ENCODE measurements at places on chromosomes 2 and 18. TPM values are rescaled to one million over a fixed set of nuclear protein-coding genes. Genes with fewer than 3 reads are reported as not detected.

- DNase-seq: no peak
These were observed 79.4 kb upstream of the TCF7L1 start for GRCh38 chr2:85053802-85054201.

DNA sequence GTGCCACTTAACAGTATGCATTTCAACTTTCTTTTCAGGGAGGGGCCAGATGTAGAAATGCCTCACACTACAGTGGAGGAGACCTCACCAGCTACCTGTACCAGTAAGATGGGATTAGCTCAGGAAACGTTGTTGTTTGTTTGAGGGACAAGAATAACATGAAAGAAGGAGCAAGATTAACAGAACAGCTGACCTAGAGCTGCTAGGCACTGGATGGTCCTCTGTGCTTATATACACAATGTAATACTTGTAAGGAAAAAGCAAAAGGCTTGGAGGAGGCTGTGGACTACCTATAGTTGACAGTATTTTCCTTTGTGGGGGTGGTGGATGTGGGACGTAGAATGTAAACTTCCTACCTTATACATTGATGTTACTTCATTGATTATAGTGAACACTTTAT, 154.4 kb downstream of the FMNL2 start:
- no peak for DNase-seq

GRCh38 chr2:170162271-170162632, 15.7 kb upstream of the MYO3B start:
- no peak for DNase-seq

DNA sequence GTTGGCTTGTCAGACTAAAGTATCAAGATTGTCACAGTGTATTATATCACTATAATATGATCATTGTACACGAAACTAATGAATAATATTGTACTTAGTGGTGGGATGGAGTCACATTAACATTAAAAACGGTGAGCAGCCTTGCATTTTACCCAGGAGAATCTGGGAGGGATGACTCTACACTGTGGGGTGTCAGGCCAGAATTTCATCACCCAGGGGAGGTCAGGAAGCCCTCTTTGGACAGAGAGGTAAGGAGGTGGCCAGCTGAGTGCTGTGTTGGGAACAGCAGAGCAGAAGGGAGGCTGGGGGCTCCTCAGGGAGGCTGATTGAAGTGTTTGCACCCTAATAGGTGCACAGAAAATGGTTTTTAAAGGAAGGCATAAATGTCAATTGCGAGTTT, 33.0 kb downstream of the CDCA7 start:
- DNase-seq: no peak

DNA sequence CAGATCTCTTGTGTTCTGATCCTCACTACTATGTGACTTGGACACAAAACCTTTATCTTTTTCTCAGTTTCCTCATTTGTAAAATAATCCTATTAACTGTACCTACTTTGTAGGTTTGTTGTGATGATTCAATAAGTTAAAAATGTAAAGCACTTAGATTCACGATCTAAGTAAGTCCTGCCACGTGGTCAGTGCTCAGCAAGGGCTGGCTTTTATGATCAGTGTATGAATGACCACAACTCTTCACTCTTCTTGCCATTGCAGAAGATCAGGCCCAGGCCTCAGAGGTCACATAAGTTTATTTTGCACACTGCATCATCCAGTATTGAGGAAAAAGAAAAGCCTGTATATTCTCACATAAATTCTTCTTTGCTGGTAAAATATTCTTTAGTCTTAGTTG, 1192.5 kb upstream of the ACVR2A start:
- no peak for DNase-seq

DNA sequence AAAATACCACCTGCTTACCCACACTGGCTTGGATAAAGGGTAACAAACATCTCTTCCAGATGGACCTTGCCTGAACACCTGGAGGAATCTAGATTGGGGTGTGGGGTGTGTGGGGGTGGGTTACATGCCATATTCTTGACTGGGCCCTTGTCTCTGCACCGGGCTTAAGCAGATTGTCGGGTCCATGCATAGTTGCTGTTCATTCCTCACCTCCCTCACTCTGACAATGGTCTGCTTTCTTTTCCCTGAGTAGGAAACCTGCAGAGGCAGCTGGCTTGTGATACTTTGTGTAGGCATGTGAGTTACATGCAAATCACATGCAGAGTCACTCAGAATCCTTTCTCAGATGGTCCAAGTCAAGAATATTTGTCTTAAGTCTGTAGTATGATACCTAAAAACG, 112.8 kb upstream of the GLS start:
- no peak for DNase-seq

GRCh38 chr2:184654945-184655344, 56.6 kb downstream of the ZNF804A start:
- DNase-seq: no peak

DNA sequence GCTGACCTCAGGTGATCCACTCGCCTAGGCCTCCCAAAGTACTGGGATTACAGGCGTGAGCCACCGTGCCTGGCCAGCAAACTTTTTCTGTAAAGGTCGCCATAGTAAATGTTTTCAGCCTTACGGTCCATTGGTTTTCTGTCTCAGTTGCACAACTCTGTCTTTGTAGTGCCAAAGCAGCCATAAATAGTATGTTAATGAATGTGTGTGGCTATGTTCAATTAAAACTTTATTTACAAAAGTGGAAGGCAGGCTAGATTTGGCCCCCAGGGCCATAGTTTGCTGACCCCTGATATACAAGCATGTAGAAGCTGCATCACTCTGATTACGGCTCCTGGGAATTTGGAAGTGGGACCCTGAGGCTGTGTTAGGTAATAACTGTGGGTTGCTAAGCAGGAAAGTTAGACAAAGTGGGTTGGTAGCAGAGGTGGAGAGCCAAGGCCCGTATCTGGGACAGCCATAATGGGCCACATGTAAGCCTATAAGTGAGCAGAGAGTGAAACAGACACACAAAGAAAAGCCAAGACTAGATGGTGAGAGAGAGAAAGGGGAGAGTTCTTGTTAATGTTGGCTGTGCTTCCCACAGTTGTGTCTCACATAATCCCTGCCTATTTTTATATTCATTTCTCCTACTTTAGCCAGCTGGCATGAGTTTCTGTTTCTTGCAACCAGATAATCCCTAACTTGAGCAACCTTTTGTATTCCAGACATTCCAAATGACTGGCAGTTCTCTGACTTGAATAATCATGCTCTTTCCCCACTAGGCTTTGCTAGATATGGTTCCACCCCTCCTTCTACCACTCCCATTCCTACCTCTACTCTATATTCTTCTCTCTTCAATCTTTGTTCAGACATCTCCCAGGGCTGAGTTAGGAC, 223.3 kb upstream of the STON1 start:
- DNase-seq: no peak

- DNase-seq: peak; percentile 100
These were observed 6.7 kb downstream of the CTDSP1 start for GRCh38 chr2:218406209-218406948.

- no peak for DNase-seq
These were observed 19.7 kb upstream of the RIOK3 start for GRCh38 chr18:23433360-23433759.

DNA sequence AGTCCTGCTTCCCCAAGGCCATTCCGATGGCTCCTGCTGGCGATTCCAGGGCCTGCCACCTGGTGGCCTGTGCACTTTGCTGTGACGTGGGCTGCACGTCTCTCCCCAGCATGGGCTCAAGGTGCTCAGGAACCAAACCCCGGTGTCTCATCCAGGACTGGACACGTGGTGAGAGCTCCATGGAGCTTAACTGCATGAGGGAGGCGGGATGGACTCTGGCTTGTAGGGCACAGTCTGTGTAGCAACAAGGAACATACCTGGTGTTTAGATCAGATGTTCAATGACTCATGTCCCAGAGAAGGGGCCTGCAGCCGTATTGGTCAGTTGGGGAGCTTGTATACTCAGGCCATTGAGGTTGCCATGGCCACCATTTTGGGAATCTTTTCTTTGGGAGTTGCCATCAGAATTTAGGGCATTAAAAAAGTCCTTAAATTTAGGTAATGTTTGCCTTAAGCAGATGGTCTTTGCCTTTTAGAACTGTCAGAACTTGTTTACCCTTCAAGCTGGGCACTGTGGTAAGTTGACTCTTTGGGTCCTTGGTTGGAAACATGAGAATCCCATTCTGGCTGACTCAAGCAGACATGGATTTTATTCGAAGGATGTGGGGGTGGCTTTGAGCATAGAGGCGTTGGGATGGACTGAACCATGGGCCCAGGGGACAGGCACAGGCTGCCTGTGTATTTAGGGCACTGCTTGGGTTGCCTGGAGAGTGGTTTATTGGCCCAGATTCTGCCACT, 21.0 kb downstream of the AGAP1 start:
- peak; percentile 63 for DNase-seq

DNA sequence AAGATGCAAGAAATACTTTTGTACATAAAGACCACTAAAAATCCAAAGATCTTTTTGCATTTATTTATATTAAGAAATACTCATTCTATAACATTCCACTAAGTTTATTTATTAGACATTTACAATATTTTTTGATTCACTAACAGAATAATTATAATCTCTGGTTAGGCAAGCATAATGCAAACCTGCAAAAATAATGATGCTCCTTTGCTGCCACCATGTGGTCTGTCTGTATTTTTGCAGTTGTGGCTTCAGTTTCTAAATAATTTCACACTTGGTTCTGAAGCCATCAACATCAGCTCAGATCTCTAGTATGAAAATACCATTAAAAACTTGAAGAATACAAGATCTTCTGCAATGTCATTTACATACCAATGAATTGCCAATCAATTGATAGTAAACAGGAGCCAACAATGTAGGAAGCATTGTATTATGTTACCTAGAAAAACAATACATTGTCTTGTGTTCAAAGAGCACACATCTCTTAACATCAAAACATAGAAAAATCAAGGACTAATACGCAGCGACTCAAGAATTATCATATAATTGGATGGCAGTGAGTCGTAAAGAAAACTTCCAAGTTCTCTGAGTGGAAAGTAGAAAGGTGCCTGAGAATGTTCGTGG, 28.8 kb upstream of the WDR75 start:
- DNase-seq: peak; percentile 39

- peak; percentile 85 for DNase-seq
These were observed 57.7 kb upstream of the MAP4K3 start for GRCh38 chr2:39494784-39495251.

GRCh38 chr2:169649278-169649677, 44.9 kb downstream of the CFAP210 start:
- peak; percentile 14 for DNase-seq

DNA sequence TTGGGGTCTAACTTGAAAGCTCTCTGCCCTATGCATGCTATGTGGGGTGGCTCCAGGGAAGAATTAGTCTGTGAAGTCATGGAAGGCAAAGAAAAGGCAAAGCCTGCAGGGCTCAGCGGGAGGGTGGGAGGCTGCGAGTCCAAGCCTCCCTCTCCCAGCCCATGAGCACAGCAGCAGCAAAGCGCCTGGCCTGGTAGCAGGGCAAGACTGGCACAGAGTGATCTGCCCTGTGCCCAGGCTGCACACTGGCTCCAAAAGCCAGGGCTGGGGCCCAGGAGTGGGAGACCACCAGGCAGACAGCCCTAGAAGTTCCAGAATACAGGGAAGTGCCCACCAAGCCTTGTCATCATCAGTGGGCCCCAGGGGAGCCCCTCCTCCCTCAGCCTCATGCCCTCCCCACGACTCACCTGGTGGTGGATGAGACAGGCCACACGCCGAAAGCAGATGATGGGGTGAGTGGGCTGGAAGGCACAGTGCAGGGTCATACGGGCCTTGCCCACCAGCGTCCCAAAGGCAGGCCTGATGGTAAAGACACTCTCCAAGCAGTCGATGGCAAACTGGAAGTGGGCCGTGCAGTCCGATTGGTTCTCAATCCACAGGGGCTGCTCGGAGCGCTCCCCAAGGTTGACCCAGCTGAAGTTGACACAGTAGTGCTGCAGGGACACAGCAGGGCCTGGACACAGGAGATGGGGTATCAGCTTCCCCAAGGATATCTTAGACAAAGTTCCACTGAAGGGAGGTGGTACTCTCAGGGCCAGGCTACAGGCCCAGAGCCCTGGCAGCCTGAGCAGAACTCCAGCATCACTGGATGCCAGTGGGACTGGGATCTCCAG, 12.1 kb downstream of the CFAP65 start:
- peak; percentile 31 for DNase-seq

DNA sequence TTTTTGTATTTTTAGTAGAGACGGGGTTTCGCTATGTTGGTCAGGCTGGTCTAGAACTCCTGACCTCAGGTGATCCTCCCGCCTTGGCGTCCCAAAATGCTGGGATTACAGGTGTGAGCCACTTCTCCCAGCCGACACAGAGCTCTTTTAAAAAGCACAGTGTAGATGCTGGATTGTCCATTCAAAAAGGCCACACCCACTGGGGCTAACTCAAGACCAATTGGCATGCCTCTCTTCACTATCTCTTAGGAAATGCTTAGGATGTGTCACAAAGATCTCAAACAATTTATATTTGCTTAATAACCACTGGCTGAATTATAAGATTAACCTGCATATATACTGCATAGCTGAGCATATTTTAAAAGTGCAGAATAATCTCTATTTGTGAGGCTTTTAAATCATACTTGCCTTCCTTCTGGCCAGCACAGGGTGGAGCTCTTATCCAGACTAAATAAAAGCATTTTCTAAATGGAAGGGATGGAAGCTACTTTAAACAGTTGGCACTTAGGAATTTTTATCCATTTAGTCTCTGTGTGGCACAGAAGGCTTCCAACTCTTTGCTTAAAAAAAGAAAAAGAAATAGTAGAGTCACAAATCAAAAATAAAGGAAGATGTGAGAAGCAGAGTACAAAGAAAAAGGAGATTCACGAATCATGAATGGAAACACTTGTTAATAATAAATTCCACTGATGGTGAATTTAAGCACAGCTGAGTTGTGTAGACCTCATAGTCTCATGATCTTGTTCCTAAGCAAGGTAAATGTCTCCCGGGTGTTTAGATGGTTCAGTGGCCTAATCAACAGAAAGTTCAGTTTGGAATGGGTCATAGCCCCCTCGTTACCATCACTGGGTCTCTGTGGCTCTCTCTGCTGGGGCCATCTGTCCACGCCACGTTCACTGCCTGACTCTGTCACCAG, 22.4 kb downstream of the CRYGD start:
- peak; percentile 91 for DNase-seq

- DNase-seq: no peak
These were observed 1024.9 kb downstream of the BCL11A start for GRCh38 chr2:59528525-59528924.

- DNase-seq: no peak
These were observed 182.5 kb downstream of the ACKR3 start for GRCh38 chr2:236752096-236752495.

- peak; percentile 97 for DNase-seq
These were observed 1.6 kb downstream of the ST8SIA3 start for GRCh38 chr18:57353940-57354461.

The PELI1 gene
- total RNA-seq: 5.1 TPM

The CRACDL gene
- not detected for total RNA-seq

The HNMT gene
- total RNA-seq: 100 TPM

The ASB18 gene
- under 0.01 TPM for total RNA-seq

The KLF11 gene
- 8.3 TPM for total RNA-seq

The PPP1R1C gene
- total RNA-seq: 0.29 TPM

The HES6 gene
- 4.0 TPM for total RNA-seq

The CDK15 gene
- total RNA-seq: 5.3 TPM

Data from osteoblast (primary cell).